ENCODE measurements at places on chromosomes 12 and 14.

DNA sequence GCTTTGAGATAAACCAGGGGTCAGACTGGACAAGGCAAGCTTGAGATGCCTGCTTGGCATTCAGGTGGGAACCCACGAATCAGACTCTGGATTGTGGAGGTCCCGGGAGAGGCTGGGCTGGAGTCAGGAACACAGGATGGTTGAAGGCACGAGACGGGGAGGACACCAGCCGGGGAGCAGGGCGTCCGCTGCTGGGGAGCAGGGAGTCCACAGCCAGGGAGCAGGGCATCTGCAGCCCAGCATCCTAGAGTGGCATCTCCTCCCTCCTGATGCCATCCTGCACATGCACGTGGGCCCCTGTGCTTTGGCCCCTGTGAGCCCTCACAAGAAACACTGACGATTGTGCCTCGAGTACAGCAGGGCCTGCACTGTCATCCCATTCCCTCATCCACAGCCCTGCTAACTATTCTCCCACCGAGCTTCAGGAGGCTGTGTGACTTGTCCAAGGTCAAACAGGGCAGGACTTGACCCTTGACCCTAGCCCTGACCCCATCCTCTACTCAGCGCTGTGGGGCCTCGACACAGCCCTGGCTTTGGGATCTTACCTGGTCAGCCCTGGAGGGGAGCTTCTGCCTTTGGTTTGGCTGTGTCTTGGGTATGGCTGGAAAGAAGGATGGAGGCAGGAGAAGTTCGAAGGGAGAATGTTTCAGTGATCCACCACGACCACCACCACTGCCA is 45.1 kb downstream of the CFAP251 start:
- no peak for DNase-seq

DNA sequence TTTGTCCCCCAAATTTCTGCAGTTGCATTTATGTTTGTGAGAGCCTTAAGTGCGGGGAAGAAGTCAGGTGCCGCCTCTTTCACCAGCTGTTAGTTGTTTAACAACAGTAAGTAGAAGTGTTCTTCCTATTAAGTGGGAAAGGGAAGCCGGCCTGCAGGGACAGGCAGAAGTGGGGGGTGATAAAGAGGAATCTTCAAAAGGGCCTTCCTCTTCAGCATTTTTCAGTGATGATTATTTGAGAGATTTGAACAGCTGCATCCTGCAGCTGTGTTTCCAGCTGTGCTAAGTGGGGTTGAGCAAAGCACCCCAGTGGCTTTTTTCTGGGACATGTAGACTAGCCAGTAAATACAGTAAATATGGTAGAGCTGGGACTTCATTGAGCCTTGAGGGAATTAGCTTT is 32.1 kb upstream of the SLC38A1 start:
- no peak for DNase-seq

DNA sequence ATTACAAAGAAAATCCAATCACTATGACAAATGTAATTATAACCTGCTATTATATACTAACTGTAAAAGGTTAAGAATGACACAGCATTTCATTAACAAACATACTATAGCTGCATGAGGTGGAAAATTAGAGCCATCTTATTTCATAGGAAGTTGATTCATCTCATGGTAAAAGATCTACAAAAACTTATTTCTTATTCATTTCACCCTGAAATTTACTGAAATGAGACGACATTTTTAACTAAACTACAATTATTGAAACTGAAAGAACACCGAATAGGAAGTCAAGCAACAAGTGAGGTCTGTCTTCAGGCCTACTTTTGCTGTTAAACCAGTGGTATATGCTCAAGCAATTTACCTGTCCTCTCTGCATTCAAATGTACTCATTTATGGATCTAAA is 87.2 kb downstream of the CEP83 start:
- DNase-seq: no peak

GRCh38 chr12:121102307-121102706 is 30.4 kb upstream of the P2RX7 start:
- no peak for DNase-seq

GRCh38 chr12:55724226-55724939 is 4.2 kb downstream of the RDH5 start:
- no peak for DNase-seq

- DNase-seq: no peak
Measured at GRCh38 chr12:92938018-92938417, 8.9 kb upstream of the EEA1 start.

GRCh38 chr14:58414845-58415244 is 12.5 kb downstream of the TIMM9 start:
- DNase-seq: no peak

GRCh38 chr12:8603286-8603685 is 9.4 kb downstream of the AICDA start:
- DNase-seq: no peak
